ENCODE measurements at places on chromosomes 12 and 14.
A peak's percentile ranks its signal among the peaks of the same experiment; 100 is the strongest.

GRCh38 chr14:54652188-54652587, 85.3 kb downstream of the SAMD4A start:
- no peak for DNase-seq

GRCh38 chr12:121288986-121289385, 7.5 kb downstream of the CAMKK2 start:
- no peak for DNase-seq

GRCh38 chr14:99936738-99937474, 128.3 kb upstream of the EVL start:
- no peak for DNase-seq

GRCh38 chr14:78946949-78947348, 776.8 kb downstream of the NRXN3 start:
- no peak for DNase-seq

DNA sequence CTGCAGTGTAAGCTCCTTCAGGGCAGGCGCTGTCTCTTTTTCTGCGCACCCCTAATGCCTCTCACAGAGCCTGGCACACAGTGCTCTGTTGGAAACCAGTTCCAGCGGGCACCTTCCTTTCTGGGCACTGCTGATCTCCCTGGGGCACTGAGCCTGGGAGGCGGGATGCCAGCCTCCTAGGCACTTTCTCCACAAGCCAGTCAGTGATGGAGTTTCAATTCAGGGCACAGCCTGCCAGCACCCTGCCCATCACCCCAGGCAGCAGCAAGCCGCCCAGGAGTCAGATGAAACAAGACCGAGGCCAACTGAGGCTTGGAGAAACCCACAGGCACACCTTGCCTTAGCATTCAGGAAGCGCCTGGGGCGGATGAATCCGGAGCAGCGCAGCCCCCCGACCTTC, 5.7 kb upstream of the CTDSP2 start:
- no peak for DNase-seq

DNA sequence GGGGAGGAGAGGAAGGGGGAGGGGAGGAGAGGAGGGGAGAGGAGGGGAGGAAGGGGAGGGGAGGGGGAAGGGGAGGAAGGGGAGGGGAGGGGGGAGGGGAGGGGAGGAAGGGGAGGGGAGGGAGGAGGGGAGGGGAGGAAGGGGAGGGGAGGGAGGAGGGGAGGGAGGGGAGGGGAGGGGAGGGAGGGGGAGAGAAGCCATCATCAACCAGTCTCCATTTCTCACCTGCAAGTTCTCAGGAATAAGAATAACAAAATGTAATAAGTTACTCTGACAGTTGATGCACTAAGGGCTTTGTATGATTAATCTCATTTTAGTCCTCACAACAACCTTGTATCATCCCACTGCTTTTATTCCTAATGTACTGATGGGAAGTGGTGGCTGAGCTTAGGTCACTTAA, 59.1 kb upstream of the TMEM263 start:
- DNase-seq, result no peak

DNA sequence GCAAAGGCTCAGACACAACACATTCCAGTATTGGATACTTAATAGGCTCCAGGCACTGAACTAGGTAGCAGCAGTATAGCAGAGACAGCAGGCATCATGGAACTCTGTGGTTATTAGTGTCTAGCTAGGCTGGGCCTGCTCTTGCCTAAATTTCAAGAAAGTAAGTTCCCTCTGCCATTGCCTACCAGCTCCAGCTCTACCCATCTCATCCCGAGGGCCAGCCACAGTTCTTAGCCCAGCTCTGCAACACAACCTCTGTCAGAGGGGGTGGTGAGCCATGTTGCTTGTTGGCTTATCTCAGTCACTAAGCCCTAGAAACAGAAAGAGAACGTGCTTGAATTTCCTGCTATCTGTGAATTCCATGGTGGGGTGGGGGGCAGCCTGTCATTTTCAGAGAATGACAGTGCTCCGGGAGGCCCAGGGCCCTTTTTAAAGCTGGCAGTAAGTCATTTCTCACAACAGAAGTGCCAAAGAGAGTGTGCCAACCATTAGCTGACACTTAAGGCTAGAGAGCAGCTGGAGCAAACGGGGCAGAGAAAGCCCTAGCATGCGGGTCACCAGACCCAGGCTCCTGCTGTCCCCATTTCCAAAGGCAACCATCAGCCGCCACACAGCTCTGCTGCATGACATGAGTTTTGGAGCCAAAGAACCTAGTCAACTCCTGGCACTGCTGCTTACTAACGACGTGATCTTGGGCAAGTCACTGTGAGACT, 105.9 kb downstream of the PRMT8 start:
- no peak for DNase-seq

- no peak for DNase-seq
Measured at GRCh38 chr12:90017316-90017715, 308.7 kb upstream of the ATP2B1 start.

- no peak for DNase-seq
Measured at GRCh38 chr12:62258941-62259630, 1.1 kb upstream of the USP15 start.

- no peak for DNase-seq
Measured at GRCh38 chr12:66199831-66200509, 11.0 kb downstream of the IRAK3 start.

DNA sequence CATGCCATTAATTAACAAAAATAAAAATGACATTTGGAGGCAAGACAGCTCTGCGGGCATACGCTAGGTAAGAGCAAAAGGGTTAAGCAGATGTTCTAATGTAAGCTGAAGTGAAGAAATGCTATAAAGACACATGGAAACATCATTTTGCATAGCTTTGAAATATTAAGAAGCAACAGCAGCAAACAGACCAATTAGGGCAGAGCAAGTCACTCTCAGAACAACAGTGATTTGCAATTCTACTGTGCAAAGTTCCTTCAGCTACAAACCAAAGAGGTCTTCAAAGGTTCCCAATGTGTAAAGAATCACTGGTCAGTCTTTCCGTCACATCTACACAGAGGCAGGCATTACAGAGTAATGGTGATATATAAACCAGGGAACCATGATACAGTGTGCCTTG, 68.2 kb downstream of the PAPLN start:
- DNase-seq, result no peak

DNA sequence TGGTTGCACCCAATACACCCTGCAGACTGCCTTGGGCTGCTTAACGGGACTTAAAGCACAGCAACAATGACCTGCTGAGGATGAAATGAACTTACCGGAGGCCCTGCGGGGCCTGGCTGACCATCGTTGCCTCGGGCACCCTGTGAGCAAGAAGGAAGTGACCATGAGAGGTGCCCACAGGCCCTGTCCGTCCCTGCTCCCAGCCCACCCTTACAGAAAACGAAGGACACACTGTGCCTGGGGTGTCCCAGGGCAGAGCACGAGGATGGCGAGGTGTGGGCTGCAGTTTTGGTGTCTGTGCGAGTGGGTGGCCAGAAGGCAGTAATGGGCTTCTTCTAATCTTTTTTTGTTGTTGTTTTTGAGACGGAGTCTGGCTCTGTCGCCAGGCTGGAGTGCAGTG, 14.6 kb downstream of the COL2A1 start:
- DNase-seq, result no peak

DNA sequence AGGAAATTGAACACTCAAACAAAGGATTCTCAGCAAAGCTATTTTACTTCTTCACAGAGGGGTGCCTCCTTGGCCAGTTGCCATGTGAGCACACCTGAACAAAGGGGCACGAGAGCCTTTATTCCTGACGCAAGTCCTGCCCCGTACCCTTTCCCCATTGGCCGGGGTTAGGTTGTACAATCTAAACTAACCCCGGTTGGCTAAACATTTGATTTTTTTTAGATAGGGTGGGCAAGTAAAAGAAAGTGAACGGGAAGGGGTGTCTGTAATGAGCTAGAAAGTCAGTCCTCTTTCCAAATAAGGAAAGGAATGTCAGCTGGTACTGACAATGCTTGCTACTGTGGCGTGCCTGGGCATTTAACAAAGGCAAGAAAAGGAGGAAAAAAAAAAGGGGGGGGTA, 135.5 kb upstream of the CDKN3 start:
- no peak for DNase-seq

DNA sequence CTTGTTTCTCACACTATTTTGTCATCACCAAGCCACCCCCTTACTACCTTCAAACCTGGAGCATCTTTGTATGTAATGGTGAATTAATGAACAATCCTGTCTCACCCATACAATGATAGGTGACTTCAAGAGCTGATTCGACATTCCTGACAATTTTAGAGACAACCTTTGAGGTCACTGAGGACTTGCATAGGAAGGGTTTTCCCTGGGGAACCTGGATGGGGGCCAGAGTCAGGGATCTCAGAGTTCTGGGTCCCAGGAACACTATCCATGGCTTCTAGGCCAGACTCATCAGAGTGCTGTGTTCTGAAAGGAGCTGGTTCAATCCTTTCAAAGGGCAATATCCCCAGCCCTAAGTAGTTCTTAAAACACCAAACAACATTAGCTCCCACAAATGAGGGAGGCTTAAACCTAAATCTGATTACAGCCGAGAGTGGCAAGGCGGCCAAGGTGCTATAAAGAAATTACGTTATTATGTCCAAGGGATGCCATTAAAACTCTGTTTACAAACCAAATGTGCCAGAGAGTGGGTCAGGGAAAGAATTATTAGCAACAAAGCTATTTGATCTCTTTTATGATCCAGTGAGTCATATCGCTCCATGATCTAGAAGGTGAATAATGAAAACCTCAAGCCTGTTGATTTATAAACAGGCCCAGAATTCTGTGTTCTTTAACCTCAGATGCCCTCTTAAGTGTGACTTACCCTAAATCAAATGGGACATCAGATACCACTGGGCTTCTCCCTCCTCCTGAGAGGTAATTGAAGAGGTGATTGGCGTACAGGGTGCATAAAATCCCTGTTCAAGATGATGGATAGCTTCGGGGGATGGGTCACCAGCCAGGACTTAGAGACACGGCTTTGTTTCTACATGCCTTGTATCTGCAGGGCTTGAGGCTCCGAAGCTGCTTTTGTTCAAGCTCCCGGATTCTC, 230.2 kb upstream of the TBX3 start:
- DNase-seq, result no peak

GRCh38 chr14:77037215-77037937, 8.9 kb upstream of the IRF2BPL start:
- DNase-seq, result no peak

DNA sequence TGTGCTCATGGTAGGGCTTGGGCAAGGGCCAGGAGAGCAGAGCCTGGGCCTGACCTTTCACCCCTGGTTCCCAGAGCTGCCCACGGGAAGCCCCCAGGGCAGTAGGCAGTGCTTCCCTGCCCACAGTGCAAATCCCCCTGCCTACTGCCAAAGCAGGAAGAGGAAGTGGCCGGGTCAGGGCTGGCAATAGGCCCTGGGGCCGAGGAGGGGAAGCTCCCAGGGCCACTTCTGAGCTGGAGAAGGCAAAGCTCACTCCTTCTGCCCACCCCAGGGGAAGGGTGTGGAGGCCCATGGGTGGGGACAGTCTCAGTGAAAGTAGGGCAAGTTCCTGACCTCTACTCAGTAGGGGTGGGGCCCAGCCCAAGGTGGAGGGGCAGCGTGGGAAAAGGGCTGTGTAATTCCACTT, 5.4 kb upstream of the NR4A1 start:
- DNase-seq, result peak; percentile 69

DNA sequence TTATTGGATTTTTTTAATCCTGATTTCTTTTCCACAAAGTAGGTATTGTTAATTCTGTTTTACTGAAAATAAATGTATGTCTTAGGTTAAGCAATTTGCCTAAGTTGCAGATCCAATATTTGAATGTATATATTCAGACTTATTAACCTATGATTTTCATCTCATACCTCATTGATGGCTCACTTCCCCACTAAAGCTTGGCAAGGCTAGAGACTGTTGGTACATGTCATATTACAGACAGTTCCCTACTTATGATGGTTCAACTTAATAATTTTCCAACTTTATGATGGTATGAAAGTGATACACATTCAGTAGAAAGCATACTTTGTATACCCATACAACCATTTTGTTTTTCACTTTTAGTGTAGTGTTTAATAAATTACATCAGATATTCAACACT, 33.2 kb upstream of the KCNH3 start:
- DNase-seq, result no peak

- no peak for DNase-seq
Measured at GRCh38 chr12:123223241-123223668, 9.7 kb downstream of the MPHOSPH9 start.

DNA sequence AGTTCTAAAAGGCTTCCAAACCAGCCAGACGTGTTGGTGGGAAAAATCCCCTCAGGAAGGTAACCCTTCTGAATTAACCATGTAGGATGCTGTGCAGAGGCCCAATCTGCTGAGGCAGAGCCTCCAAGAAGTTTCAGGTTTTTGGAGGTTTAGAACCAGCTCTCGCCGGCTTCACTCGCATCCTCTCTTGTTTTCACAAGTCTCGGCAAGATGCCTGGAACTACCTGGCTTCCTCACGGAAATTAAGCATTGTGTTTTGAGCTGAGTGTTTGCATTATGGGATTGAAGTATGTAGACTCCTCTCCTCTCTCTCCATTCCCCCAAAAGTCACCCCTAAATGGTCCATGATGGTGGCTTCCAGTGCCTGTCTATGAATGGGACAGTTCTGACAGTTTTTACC, 20.6 kb downstream of the LTBP2 start:
- DNase-seq, result no peak

DNA sequence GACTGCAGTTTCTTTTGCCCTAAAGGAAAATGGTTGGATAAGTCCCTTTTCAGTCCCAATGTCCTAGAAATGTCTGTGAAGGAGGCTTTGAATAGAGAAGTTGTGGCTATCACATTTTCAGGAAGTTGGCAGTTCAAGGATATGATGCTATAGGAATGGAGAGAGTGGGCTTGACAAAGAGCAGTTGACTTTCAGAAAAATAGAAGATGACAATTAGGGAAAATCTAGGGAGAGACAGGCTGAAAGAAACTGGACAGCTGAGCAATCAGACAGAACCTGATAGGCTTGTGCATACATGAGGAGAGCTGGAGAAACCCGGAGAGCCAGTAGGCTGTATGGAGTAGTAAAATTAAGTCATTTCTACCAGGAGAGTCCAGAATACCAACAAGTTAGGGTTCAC, 50.5 kb downstream of the LMNTD1 start:
- no peak for DNase-seq

- DNase-seq, result no peak
Measured at GRCh38 chr12:109773384-109774011, 59.7 kb downstream of the TRPV4 start.

GRCh38 chr12:88408823-88409222, 171.4 kb downstream of the KITLG start:
- DNase-seq, result no peak

DNA sequence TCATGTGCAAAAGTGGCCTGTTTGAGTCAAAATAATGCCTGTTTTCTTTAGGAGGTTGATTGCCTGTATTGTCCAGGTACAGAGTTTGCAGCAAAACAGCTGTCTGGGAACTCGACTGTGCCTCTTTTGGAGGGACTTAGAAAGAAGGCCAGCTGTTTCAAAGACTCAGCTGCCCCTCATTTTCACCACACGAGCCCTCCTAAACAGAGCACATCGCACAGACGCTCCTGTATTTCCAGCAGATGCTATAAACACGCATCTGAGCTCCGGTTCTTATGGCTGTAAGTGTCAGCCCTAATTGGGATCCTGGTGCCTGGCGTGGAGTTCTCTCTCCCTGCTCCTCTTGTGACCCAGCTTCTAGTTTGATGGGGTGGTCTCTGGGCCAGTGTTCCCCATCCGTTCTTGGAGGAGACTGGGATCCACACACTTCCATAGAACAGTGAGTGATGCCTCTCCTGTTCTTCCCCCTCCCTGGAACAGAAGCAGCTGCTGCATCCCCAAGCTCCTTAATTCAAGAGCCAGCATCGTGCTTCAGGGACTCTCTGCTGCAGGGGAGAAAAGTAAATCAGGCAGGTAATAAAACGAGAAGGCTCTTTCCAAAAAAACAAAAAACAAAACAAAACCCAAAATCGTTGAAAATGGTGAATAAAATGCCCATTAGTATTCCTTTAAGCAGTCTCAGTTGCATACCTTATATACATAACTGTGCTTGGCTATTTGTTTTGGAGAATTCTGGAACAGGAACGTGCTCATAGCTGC, 269.0 kb downstream of the SLC15A4 start:
- no peak for DNase-seq

- DNase-seq, result no peak
Measured at GRCh38 chr14:61215222-61216020, 65.7 kb downstream of the TMEM30B start.
